ENCODE measurements at places on chromosomes 6 and 20. TPM values are rescaled to one million over a fixed set of nuclear protein-coding genes. Genes with fewer than 3 reads are reported as not detected.

GRCh38 chr20:58481481-58482021 is 33.6 kb downstream of the APCDD1L start:
- DNase-seq: peak; percentile 91

DNA sequence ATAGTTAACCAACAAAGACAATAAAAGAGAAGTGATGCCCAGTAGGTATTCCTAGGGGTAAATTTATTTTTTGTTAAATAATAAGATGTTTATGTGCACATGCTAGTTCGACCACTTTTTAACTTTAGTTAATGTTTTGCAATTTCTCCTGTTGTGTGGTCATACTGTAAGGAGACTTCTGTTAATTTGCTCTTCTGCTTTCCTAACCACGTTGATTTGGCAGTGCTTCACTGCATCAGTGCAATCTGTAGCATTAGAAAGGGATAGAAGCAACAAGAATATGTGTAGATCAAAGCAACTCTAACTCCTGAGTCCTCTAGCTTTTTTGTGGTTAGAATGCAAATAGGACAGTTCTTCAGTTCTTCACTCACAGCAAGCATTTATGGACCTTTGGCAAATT is 13.9 kb downstream of the MYB start:
- no peak for DNase-seq

DNA sequence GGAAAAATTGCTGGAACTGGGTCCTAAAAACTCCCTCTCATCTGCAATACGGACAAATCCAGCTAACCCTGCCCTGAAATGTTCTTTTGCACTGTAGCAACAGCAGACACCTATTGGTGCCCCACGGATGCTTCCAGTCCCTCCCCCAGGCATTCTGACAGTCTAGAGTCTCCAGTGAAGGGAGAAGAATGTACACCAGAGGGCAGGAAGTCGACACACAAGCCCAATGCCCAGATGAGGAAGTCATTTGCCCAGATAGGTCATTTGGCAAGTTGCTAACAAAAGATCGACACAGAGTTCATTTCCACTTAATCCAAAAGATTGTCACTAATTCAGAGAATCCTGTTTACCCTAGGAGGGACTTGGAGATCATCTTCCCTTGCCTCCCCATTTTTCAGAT is 293.0 kb upstream of the PRDM1 start:
- no peak for DNase-seq

DNA sequence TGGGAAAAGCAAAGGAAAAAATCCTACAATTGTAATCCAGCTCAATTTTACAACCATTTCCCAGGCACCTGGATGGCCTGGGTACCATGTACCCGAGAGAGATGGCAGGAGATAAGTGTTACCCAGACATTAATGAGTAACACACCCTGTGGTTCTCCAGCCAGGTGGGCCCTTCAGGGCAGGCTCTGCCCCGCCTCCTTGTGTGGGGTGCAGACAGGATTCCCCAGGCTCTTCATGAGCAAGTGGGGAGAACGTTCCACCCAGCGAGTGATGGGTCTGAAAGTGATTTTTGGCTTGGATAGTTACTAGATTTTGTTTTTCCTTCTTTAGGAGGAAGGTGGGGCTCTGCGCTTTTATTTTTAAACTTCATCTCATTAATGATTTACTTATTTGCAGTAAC is 243.9 kb downstream of the TAF4 start:
- no peak for DNase-seq

GRCh38 chr6:53251033-53251672 is 97.6 kb downstream of the ELOVL5 start:
- no peak for DNase-seq

DNA sequence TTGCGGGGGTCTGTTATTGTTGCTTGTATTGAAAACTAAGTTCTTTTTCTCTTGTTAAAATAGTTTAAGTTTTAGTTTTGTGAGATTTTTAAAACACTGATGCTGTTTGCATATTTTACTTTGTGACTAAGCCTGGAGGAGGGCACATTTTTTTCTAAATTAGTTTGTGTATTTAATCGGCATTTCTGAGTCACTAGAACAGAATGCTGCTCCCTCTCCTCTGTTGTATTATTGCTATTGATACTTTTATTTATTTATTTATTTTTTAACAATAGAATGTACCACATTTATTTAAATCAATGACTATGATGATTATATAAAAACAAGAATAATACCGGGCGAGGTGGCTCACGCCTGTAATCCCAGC is 5.1 kb upstream of the FAM50B start:
- no peak for DNase-seq

GRCh38 chr6:38510205-38510604 is 129.5 kb downstream of the BTBD9 start:
- no peak for DNase-seq

The SSTR4 gene
- not detected for total RNA-seq

The ENPP3 gene
- total RNA-seq: not detected

The PDE10A gene
- total RNA-seq: 3.9 TPM

- DNase-seq: peak; percentile 45
These were observed 477.1 kb downstream of the BTBD3 start for GRCh38 chr20:12394786-12395185.

- DNase-seq: no peak
These were observed 19.1 kb downstream of the VSTM2L start for GRCh38 chr20:37922016-37922415.

GRCh38 chr20:23000232-23000947 is 34.7 kb upstream of the SSTR4 start:
- no peak for DNase-seq

GRCh38 chr6:158772172-158772571 is 47.0 kb downstream of the EZR start:
- DNase-seq: no peak

The PKHD1 gene
- 0.07 TPM for total RNA-seq

- DNase-seq: no peak
These were observed 1009.2 kb upstream of the GJE1 start for GRCh38 chr6:141123497-141123896.

DNA sequence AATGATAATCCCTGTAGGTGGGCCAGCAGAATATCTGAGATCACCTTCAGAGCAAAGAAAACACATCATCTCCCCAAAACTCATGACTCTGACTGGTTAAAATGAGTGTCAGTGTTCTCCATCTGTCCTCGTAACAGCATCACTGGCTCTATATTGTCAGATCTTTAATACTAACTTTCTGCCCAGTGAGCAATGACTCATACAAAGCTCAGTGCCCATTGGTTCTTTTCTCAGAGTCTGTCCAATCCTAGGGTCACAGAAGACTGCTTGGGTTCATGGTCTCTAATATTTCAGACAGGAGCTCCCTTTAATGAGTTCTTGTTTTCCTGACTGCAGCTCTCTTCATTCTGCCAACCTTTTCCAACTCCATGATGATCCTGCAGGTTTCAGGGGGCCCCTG is 36.4 kb downstream of the HLA-DPB1 start:
- peak; percentile 46 for DNase-seq

- DNase-seq: no peak
These were observed 68.3 kb downstream of the TAF4 start for GRCh38 chr20:61997372-61997771.

The TFAP2A gene
- not detected for total RNA-seq

The BPIFB1 gene
- not detected for total RNA-seq

GRCh38 chr6:138239774-138240173 is 21.5 kb upstream of the PBOV1 start:
- no peak for DNase-seq

- DNase-seq: no peak
These were observed 61.1 kb upstream of the FBXO30 start for GRCh38 chr6:145875496-145876211.

The RHAG gene
- total RNA-seq: not detected

- peak; percentile 68 for DNase-seq
These were observed 167.5 kb downstream of the GPX5 start for GRCh38 chr6:28693033-28693750.

- DNase-seq: no peak
These were observed 1.2 kb upstream of the TSPO2 start for GRCh38 chr6:41040940-41041536.

GRCh38 chr6:143478479-143479062 is 28.0 kb downstream of the PEX3 start:
- no peak for DNase-seq

- DNase-seq: no peak
These were observed 511.1 kb upstream of the MAP3K7 start for GRCh38 chr6:91098006-91098405.

The STX11 gene
- 0.08 TPM for total RNA-seq

The CRISP2 gene
- 0.50 TPM for total RNA-seq

The ULBP2 gene
- 1.1 TPM for total RNA-seq

- DNase-seq: no peak
These were observed 27.8 kb downstream of the PAQR8 start for GRCh38 chr6:52389626-52390360.

The FAXC gene
- 10.5 TPM for total RNA-seq

- DNase-seq: no peak
These were observed 40.6 kb downstream of the BPIFB4 start for GRCh38 chr20:33119725-33120720.

DNA sequence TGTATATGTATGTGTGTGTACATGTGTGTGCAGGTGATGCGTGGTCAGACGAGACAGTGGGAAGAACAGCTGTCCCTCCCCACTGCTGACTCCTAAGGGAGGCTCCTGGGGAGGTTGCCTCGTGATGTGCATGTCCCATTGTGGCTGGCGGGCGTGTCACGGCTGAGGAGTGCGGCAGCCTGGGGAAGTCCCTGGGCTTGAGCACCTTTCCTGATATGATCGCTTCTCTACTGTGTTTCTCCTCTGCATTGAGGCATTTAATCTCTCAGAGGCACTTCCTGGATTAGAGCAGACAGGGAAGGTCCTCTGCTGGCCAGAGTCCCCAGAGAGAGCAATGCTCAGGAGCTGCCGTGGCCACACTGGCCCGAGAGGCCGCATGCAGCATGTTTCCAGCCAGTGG is 11.4 kb downstream of the NPBWR2 start:
- DNase-seq: no peak

The GATA5 gene
- total RNA-seq: 0.73 TPM

The EDN3 gene
- total RNA-seq: 0.17 TPM

The EYS gene
- 0.38 TPM for total RNA-seq

The HCK gene
- 1.2 TPM for total RNA-seq

The CLIC5 gene
- not detected for total RNA-seq

Measured in GM23338 (cell line).